ENCODE measurements at places on chromosomes 7 and 10.
A peak's percentile ranks its signal among the peaks of the same experiment; 100 is the strongest.

DNA sequence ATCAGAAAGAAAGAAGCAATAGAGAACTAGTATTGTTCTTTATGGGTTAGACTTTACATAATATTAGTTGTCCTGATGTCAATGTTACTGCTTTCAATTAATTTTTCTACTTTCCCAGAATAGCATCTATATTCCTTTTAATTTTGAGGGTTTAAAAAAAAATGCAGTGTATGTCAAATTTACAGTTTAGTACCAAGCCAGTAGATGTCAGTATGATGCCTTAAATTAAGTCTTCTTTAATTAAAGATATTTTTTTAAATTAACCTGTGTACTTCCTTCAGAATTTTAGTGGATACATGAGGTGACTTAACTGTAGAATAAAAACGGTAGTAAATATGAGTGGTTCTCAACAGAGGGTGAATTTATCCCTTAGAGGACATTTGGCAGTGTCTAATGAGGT, 35.2 kb upstream of the STOX1 start:
- no peak for DNase-seq

DNA sequence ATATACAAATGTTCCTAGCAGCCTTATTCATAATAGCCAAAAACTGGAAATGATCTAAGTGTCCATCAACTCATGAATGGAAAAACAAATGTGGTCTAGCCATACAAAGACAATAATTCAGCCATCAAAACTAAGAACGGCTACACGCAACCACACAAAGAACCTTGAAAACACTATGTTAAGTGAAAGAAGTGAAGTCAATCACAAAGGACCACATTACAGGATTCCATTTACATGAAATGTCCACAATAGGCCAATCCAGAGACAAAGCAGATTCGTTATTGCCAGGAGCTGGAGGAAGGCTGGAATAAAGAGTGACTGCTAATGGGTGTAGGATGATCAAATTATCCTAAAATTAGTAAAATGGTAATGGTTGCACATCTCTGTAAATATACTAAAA, 21.1 kb downstream of the MKRN1 start:
- DNase-seq = no peak

GRCh38 chr7:98360221-98361130, 40.4 kb downstream of the BAIAP2L1 start:
- no peak for DNase-seq

- DNase-seq = peak; percentile 43
Observed at GRCh38 chr10:91796331-91797047, 1.7 kb upstream of the TNKS2 start.

- DNase-seq = no peak
Observed at GRCh38 chr10:43354879-43355380, 16.5 kb upstream of the FXYD4 start.

DNA sequence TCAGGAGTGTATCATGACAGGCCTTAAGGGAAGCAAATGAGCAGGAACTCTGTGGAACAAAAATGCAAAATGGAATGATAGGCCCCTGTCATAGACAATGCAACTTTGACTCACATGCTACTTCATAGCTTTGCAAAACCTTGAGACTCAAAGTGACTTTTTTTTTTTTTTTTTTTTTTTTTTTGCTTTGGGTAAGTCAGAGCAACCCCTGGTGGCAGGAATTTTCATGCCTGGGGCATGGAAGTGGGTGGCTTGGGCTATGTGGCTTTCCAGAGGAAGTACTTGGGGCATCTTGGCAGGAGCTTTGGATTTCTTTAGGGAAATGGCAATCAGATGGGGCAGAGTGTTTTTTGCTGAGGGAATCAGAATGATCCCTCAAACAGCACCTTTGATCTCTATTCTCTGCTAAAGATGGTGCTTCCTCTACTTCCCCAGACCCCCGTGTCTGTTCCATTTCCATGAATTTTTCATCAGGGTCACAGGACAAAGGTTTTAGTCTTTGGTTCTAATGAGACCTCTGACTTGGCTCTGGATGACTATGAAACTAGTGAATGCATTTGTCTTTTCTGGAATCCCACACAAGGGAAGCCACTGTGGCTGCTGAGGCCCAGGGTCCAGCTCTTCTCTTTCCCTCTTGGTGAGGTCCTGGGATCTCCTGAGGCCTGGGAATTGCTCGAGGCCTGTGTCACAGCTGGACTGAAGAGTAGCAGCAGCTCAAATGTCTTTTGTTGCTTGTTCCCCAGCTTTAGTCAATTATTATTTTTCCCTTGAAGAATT, 62.8 kb downstream of the TACC2 start:
- no peak for DNase-seq

GRCh38 chr7:91351374-91351773, 87.1 kb downstream of the FZD1 start:
- no peak for DNase-seq

DNA sequence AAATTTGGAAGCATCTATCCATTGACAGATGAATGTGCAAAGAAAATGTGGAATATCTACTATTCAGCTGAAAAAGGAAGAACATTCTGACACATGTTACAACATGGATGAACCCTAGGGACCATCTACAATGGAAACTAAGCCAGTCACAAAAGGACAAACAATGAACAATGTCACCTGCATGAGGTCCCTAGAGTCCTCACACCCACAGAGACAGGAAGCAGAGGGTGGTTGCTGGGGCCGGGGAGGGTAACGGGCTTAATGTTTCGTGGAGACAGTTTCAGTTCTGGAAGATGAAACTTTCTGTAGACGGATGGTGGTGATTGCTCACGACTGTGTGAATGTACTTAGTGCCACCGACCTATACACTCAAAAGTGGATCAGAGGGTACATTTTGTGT, 282.9 kb downstream of the ADARB2 start:
- no peak for DNase-seq

GRCh38 chr7:102875700-102876295, 37.0 kb upstream of the LRRC17 start:
- DNase-seq = no peak

DNA sequence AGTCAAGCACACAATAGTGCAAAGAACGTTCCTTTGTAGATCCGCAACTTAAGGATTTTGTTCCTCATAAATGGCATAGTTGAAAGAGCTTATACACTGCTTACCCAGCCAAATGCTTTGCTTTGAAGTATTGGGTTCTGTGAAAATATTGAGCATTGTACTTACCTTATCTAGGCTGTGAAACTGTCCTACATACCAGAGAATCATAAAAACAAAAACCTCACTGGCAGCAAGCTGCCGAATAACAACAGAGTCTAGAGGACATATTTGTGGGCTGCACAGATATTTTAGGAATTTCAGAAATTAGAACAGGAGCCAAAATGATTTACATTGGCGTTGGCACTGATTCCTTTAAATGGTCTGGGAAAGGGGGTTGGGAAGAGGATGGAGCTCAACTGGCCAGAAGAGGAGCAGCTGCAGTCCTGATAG, 174.8 kb downstream of the RTKN2 start:
- DNase-seq = no peak

GRCh38 chr7:79636849-79637248, 183.4 kb upstream of the MAGI2 start:
- DNase-seq = no peak

GRCh38 chr7:149669121-149669818, 104.1 kb downstream of the ZNF467 start:
- no peak for DNase-seq

DNA sequence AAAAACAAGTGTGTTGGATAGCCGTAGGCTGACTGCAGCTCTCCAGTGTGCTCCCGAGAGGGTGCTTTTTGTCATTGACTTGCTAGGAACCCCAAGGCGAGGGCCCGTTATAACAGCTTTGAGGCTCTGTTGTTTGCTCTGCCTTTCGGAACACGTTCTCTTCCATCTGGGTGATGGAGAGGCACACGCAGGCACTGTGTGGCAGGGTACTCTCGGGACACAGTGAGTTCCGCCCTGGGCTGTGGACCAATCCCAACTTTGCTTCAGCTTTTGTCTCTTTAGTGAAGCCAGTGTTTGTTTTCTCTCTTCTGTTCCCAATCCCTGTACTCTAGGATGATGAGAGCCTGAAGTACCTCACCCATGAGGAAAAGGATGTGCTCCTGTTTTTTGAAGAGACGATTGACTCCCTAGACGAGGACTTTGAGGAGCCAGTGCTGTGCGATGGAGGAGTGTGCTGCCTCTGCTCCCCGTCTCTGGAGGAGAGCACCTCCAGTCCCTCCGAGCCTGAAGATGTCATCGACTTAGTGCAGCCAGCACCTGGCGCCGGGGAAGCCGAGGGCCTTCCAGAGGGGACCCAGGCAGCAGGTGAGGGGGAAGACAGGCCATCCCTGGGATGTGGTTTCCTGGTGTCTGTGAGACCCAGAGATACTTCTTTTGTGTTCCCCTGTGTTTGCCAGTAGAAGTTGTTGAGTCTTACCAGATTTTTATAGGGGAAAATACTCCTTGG, 43.2 kb downstream of the PROSER2 start:
- DNase-seq = no peak

GRCh38 chr7:117283371-117283770, 39.5 kb downstream of the WNT2 start:
- no peak for DNase-seq

DNA sequence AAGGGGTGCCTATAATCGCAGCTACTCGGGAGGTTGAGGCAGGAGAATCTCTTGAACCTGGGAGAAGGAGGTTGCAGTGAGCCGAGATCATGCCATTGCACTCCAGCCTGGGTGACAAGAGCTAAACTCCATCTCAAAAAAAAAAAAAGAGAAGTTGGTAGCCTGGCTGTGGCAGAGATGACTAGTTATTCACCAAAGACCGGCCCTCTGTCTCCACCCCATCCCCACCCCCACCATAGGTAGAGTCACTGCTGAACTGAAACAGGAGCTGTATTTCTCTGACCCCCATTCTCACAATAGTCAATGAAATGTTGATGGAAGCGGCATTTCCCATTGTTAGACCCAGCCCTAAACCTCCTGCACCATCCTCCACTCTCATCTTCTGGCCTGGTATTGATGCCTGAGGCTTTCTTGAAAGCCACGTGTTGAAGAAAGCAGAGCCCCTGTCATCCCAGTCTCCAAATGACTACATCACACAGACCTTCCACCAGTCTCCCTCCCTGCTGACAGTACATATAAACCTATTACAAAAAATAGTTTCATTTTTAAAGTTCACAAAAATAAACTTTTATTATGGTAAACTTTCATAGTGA, 9.4 kb upstream of the PIK3CG start:
- no peak for DNase-seq

DNA sequence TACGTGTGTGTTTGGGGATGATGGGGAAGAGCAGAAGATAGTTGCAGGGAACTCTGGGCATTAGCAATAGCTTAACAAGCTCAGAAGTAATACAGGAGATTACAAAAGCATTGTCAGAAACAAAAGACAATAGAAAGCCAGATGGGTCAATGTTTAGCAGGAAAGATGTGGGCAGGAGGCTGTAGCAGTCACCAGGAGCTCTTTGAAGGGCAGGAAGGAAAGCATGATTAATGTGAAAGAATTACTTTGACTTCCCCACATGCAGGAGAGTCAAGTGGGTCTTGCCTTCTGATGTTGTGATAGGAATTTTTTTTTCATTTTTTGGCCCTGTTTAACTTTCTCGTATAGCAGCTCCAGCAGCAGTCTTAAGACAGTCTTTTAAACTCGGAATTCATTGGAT, 6.0 kb upstream of the SMNDC1 start:
- DNase-seq = no peak

GRCh38 chr10:131427901-131428300, 116.4 kb upstream of the TCERG1L start:
- no peak for DNase-seq

GRCh38 chr10:116690356-116691322, 51.7 kb downstream of the HSPA12A start:
- DNase-seq = no peak

DNA sequence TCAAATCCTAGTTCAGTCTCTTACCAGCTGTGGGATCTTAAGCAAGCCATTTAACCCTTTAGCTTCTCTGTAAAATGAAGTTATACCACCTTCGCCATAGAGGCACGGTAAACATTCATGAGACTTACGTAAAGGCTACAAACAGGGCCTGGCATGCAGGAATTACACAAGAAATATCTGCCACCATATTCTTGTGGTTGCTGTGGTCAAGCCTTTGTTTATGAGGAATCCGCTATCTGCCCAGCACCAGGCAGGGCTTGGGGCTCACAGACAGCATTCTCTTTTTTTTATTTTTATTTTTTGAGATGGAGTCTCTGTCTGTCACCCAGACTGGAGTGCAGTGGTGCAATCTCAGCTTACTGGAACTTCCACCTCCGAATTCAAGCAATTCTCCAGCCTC, 9.9 kb downstream of the AIFM2 start:
- DNase-seq = no peak

DNA sequence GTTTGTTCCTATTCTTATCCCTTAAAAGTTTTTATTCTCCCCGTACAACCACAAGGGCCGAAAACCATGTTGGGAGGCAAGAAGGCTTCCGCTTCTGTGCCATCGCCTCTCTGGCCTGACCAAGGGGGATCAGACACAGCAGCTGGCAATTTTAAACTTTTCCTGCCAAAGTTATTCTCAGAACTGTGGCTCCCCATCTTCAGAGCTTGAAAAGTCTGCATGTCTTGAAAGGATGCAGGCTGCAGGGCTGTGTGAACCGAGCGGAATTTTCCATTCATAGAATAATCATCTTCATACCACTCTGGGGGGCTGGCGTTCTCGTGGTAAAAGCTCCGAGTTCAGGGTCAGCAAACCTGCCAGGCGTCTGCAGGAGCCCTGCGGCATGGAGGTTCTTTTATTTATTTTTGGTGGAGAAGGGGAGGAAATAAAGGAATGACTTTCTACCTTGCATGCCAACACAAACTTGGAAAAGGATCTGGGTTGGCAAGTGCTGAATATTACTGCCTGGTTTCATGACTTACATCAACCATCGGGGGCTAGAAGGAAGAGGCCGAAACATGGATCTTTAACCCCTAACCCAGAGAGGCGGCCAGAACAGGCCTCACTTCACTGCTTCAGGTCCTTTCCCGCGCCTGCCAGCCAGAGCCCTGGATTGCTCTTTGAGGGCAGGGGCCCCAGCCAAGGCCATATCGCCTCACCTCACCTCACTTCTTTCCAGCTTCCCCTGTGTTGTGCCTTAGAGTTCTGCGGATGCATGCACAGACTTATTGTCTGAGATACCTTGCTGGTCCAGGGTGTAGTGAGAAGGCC, 3.0 kb upstream of the NANOS1 start:
- no peak for DNase-seq

- no peak for DNase-seq
Observed at GRCh38 chr10:130171196-130171595, 35.0 kb downstream of the GLRX3 start.

GRCh38 chr10:124722798-124723783, 21.1 kb downstream of the FAM53B start:
- DNase-seq = peak; percentile 92

GRCh38 chr7:18179093-18179492, 151.4 kb upstream of the PRPS1L1 start:
- no peak for DNase-seq

GRCh38 chr7:92242972-92243371, 2.7 kb downstream of the KRIT1 start:
- DNase-seq = no peak

DNA sequence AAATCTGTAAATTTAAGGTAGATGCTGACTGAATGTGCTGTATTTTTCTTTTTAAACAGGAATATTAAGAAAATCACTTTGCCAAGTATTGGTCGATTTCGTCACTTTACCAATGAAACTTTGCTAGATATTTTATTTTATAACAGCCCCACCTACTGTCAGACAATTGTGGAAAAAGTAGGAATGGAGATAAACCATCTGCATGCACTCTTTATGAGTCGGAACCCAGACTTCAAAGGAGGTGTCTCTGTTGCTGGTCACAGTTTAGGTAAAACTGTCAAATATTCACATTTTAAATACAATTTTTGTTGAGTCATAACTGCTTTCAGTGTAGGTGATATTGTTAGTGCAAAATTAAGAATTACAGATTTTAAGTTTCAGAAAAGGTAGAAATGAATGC, 25.2 kb downstream of the SEC23IP start:
- DNase-seq = no peak

- no peak for DNase-seq
Observed at GRCh38 chr7:115933471-115933870, 97.1 kb downstream of the TFEC start.

All from GM13977 (cell line).